ENCODE measurements at places on chromosomes 1 and 21.

DNA sequence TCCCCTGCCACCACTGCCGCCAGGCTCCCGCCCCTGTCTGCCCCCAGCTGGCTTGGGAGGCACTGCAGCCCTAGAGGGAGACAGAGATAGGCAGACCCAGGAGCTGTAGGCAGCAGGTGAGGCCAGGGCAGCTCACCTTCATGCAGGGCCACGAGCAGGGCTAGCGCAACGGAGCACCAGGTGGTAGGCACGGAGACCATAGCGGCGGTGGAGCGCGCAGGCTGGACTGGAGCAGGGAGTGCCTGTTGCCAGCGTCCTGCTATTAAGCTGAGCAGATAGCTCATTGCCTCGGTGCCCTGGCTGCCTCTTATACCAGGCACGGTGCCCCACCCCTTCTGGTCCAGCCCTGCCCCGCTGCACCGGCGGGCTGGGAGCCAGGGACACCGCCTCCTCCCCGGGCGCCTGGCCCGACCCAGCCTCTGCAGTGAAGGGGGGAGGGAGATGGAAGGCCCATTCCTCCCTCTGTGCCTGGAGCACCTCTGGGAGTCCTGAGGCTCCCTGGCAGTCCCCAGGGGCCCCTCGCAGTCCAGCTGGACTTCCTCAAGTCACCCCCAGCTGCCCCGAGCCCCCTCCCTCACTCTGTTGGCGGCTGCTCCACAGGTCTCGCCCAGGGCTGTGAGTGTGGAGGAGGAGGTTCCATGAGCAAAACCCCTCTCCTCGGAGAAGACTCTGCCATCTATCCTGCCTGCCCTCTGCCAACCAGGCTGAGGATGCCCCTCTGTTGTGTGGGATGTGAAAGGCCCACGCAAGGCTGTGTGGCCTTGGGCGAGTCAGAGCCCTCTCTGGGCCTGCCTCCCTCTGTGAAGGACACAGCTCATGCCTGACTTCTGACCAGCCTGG, at the start of gene EDN2:
TSS of gene EDN2 (minus strand) at position 282 of the 840 bp plus-strand sequence. CDS start at position 200, 82 bp downstream.
- no peak for DNase-seq

DNA sequence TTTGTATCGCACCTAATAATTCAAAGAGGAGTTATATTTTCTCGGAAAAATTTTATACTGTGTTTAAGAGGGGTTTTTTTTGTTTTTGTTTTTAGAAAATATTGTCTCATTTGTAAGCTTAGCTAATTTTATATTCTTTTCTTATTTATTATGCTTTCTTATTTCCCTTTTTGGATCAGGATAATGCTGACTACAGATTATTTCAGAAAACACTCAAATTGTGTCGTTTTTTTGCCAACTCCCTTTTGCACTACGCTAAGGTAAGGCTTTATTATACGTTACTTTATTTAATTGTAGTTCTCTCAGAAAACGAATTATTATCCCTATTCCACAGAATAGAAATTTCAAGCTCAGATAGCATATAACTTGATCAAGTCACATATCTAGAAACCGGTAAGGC, 26.8 kb upstream of the METTL18 start:
- no peak for DNase-seq

- DNase-seq: no peak
These were observed 5.6 kb upstream of the YBX1 start for GRCh38 chr1:42676534-42677087.

DNA sequence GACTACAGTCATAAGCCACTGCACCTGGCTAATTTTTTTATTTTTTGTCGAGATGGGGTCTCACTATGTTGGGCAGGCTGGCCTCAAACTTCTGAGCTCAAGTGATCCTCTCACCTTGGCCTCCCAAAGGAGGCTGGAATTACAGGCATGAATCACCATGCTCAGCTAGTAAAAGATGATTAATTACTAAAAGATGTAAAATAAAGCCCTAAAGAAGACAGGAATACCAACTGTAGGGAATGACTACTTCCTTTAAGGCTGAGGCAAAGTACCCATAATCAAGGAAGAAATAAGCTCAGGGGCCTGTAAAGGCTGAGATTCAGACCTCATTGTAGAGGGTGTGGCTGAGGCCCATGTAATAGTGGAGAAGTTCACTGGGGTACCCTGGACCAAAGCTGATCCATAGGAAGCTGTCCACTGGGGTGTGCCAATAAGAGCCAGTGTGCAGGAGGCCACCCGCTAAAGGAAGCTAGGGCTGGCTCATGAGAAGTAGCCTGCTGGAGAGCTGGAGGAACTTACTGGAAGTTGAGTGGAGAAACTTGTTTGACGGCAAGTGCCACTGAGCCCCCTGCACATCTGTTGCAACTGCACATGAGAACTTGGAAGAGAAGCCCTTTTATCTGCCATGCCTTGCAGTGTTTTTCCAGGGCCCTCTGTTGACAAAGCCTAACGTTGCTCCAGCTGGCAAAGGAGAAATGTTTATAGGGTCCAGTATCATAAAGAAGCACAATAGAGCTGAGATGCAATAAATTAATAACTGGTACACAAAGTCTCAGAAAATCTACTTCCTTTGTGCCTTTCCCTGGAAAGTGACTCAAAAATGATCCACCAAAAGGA, 17.8 kb upstream of the SERTAD4 start:
- no peak for DNase-seq

DNA sequence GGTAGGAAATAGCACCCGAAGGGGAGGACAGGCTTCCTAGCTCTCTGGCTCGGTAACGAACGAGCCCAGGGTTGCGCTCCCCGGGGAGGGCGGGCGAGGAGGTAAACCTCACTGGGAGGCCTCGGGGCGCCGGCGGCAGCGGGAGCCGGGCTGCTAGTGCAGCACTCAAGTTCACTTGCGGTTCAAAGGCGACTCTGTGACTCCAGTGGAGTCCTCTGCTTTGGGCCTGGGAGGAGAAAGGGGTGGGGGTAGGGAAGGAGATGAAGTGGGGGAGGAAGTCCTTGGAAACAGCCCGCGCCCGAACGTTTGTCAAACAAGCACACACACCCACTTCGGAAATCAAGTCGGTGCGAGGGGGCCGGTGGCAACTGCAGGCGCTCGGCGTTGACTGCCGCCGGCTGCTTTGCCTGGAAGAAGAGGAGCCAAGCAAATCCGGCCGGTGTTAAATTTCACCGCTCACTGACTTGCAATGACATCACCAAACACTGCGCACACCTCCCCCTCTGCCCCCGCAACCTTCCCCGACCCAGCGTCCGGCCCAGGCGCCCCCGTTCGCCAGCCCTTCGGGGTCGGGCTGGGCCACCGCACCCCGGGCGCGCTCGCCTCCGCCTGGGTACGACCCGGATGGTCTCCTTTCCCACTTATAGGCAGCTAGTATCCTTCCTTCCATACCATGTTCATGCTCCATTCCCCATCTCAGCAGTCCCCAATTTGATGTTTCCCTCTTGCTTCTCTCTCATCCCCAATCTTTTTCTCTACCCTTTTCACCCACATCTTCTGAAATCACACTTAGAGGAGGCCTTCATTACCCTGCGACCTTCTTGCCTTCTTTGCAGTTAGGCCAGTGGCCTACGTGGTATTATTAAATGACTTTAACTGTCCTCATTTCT, at the start of gene COL24A1:
TSS of gene COL24A1 (minus strand) at position 207 of the 890 bp plus-strand sequence. CDS start 376 bp downstream, outside the sequence.
- DNase-seq: no peak

DNA sequence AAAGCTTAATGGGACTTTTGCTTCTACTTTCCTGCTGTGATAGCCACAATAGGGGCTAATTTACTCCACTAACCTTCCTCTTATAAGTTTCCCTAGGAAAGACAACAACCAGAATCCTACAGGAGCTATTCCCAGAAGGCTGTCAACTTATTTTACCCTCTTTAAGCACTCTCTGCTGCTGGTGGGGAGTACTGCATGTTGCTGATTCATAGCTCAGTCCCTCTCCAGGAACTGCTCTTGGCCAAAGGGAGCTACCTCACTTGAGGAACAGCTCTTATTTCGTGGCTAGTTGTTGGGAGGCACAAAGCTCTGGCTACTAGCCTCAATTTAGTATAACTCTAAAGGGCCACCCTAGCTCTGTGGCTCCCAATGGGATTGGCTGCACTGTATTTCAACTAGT, 37.2 kb downstream of the ADSS2 start:
- DNase-seq: no peak

DNA sequence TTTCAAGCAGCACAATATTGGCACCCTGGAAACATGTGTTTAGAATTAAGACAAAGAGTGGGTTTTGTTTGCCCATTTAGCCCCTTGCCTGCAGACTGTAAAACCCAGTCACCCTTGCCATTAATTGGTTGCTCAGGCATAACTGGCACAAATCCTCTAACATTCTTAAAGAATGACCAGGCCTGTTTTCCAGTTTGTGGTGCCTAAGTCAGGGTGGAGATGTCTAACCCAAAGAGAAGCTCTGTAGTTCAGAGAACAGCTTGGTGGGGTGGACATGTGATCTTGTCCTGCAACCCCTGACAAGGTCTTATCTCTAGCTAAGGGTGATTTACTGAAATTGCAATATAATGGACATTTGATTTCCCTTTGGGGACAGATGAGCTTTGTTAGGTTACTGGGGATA, 8.8 kb upstream of the ANGPTL7 start:
- DNase-seq: no peak

- DNase-seq: no peak
These were observed 946 bp upstream of the HNRNPR start for GRCh38 chr1:23344987-23345472.

GRCh38 chr1:15902882-15903281, 55.4 kb downstream of the SPEN start:
- DNase-seq: no peak

Measured in NCI-H1930 (cell line).